Fibroblast of upper back skin (primary cell): ENCODE measurements at places on chromosomes 16 and 17.
A peak's percentile ranks its signal among the peaks of the same experiment; 100 is the strongest.

DNA sequence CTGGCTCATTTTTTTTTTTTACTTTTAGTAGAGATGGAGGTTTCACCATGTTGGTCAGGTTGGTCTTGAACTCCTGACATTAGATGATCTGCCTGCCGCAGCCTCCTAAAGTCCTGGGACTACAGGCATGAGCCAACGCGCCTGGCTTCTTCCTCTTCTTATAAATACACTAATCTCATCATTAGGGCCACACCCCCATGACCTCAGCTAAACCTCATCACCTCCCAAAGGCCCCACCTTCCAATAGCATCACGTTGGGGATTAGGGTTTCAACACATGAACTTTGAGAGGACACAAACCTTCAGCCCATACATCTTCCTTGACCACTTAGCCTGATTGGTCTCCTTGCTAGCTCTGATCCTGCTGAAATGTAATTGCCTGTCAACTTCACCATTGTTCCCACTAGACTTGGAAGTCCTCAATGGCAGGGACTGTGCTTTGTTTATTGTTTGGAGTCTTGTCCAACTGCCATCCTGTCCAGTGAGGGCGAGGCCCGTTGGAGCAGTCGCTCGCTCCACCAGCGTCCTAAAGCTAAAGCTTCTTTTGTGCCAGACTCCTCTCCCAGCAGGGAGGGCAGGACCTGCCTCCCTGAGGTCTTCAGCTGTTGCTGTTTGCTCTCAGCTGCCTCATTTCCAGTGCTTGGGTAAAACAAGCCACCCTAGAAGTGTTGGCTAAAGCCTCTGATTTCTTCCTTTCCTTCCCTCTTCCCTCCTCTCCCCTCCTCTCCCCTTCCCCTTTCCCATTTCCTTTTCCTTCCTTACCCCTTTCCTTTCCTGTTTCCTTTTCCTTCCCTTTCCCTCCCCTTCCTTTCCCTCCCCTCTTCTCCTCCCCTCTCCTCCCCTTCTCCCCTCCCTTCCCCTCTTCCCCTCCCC, 85.3 kb downstream of the HAPSTR1 start:
- no peak for DNase-seq

GRCh38 chr17:7347630-7348477, 4.1 kb upstream of the KCTD11 start:
- DNase-seq: no peak

- DNase-seq: no peak
These were observed 95.6 kb downstream of the NPIPB11 start for GRCh38 chr16:29310852-29311314.

- DNase-seq: no peak
These were observed 30.8 kb downstream of the SLC12A3 start for GRCh38 chr16:56895813-56896212.

GRCh38 chr16:27248036-27248435, 20.5 kb downstream of the NSMCE1 start:
- no peak for DNase-seq

- DNase-seq: no peak
These were observed 8.4 kb downstream of the DPEP1 start for GRCh38 chr16:89621698-89622409.

DNA sequence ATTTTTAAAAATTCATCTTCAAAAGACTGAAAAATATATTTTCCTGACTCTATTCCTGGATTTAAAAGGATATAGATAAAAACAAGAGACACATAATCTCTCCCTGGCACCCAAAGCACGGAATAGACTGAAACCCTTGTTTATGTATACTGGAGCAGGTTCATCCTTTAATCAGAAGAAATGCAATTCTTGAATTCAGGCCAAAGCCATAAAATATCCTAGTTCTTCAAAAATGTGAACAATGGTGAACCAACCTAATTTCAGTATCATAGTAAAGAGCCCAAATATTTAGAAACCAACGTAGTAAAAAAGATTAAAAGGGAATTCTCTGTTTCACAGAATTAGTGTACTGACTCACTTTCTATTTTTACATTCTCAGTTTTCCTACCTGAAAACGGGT, 188.5 kb upstream of the C17orf78 start:
- DNase-seq: peak; percentile 11

- DNase-seq: no peak
These were observed 1.4 kb downstream of the SYNRG start for GRCh38 chr17:37607637-37608331.

DNA sequence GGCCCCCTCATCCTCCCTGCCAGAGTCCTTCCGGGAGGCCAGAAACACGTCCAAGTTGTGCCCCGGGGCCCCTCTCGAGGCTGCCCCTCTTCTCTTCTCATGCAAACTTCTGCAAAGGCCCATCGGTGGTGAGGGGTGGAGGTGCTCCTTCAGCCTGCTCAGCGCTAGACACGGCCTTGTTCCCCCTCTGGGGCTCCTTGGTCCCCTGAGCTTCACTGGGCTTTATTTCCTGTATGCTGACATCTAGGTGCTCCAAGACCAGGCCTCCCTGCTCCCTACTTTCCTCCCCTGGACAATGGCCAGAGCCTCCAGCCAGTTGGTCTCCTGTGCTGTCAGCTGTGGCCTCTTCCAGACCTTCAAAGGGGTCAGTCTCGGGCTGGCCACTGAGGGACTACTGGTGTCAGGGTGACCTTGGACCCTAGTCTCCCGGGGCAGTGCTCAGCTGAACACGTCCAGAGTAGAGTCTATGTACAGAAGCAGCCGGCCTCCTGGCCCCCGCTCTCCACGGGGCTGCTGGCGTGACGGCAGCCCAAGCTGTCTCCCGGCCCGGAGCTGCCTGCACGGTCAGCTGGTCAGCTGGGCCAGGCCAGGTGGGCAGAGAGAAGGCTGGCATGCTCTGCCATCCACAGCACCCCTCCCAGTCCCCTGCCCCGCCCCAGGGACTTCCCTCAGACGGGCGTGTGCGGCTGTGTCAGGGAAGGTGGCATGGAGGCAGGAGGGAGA, 1.7 kb upstream of the PRR35 start:
- DNase-seq: no peak

GRCh38 chr16:20798364-20798763, 7.9 kb downstream of the ERI2 start:
- no peak for DNase-seq

DNA sequence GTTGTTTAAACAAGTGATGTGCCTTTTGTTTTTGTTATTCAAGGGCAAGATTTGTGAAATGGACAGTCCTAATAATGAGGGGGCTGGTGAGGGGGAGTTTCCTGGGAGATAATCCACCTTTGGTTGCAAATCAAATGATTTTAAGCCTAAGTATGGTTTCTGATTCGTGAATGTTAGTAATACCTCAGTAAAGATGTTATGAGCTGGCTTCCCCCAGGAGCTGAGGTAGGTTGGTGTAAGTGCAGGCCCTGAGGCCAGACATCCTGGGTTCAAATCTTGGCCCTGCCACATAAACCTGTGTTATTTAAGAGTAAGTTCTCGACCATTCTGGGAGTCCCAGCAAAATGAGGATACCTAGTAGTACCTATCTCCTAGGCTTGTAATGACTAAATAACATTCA, 1.5 kb downstream of the SNX29 start:
- no peak for DNase-seq

DNA sequence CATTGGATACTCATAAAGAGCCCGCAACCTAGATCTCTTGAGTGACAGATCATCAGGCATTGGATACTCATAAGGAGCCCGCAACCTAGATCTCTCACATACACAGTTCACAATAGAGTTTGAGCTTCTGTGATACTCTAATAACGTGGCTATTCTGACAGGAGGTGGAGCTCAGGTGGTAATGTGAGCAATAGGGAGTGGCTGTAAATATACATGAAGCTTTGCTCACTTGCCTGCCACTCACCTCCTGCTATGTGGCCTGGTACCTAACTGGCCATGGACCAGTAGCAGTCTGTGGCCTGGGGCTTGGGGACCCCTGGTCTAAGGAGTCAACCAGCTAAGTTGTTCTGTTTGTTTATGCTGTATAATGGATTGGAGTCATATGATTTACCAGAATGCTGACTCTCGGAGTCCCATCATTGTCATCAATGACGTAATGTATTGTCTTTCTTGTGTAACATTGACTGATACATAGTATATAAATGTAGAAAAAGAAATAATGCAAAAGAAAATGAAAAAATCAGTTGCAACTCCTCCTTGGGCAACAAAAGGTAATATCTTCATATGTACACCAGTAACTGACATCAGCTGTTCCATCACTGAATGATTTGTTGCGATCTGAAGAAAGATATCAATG, 17.5 kb downstream of the ABCA9 start:
- DNase-seq: no peak

- no peak for DNase-seq
These were observed 2.4 kb upstream of the PSMC3IP start for GRCh38 chr17:42579794-42580551.

DNA sequence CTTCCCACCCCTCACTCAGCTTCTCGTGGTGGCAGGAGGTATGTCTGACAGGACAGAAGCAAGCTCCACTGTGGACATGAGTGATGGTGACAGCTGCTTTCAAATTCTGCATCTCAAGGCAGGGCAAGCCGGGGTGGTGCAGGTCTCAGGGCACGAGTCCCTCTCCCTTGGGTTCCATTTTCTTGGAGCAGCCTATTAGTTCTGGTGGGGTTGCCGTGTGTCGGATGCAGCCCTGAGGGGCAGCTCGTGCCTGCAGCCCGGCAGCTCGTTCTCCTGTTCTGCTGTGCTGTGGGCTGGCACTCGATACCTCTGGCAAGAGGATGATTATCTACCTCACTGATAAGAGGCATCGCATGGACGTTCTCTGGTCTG, 16.5 kb upstream of the CLEC18C start:
- DNase-seq: no peak
